ENCODE measurements at places on chromosomes 7 and 10. TPM values are rescaled to one million over a fixed set of nuclear protein-coding genes. Genes with fewer than 3 reads are reported as not detected.

SFMBT2 gene
- 0.71 TPM for polyA plus RNA-seq

SLC18A2 gene
- polyA plus RNA-seq, result not detected

SH2D4B gene
- 0.03 TPM for polyA plus RNA-seq

ASAH2 gene
- polyA plus RNA-seq, result 1.7 TPM

SCART1 gene
- 0.70 TPM for polyA plus RNA-seq

ELOVL3 gene
- 0.26 TPM for polyA plus RNA-seq

CACNA2D1 gene
- 1.8 TPM for polyA plus RNA-seq

MYOZ1 gene
- polyA plus RNA-seq, result not detected

CYP2C19 gene
- not detected for polyA plus RNA-seq

ECHS1 gene
- 18.1 TPM for polyA plus RNA-seq

ZNF365 gene
- polyA plus RNA-seq, result 20.9 TPM

EN2 gene
- 0.09 TPM for polyA plus RNA-seq

R3HCC1L gene
- 11.7 TPM for polyA plus RNA-seq

MKX gene
- polyA plus RNA-seq, result 0.01 TPM

Measured in keratinocyte (primary cell).